Mucosa of gallbladder (tissue), 1 donor: ENCODE measurements at places on chromosomes 2 and 18.

DNA sequence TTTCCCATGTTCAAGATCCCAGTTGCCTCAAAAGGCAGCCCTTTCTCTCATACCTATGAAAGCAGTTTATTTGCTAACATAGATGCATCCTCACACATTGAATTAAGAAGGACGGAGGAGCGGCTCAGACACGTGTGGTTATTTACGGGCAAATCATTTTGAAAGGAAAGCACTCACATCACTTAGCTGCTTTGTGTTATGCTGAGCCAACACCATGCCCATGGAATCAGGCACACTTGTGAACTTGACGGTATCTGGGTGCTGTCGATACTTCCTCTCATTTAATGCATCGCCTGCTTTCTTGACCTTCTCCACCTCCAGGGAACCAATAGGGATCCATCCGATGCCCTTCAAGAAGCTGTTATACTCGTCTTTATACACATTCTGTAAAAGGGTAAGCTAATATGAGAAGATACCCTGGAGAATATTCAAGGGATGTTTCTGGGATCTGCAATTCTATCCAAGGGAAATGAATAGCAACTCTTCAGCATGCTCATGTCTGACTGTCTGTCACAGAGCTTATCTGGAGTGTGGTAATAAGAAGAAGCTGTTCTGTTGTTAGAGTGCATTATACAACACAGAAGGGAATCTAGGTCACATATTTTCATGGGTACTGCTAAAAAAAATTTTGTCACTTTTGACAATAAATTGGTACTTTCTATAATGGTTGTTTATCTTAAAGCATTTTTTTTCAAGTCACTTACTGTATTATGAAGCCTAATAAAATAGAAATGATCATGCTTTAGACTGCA, 63.3 kb downstream of the NEB start:
- no peak for DNase-seq

DNA sequence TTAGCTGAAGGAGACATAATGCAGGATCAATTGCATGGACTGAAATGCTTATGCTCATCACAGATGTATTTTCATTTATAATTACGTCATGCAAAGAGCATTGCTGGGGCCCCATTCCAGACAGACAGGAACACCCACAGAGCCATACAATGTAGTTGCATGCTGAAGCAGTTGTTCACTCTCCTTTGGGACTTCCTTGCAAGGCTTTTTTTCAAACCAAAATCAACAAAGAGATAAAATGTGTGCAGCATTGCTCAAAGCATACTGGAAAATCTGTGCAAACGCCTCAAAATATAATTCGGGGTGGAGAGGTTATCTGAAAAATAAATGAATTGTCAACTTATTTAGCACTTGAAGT, 463.2 kb downstream of the CDH2 start:
- DNase-seq: no peak

DNA sequence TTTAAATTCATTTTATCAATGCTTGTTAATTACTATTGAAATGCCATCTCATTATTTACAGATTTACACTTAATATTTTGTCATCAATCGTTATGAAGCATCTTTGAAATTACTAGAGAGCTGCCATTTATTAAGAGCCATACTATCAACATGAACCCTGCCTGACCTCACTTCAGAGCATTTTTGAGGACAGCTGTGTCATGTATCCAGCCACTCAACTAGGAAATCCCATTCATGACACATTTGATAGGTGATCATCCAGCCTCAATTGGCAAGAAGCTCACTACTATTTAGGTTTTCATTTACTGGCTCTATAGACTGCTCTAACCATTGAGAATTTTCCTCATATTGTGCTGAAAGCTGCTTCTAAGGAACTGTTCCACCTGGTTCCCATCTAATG, 40.6 kb upstream of the TLK1 start:
- no peak for DNase-seq

- DNase-seq: no peak
Measured at GRCh38 chr2:164922134-164922533, 33.2 kb downstream of the SLC38A11 start.

GRCh38 chr2:199756743-199757142, 94.2 kb downstream of the FTCDNL1 start:
- DNase-seq: no peak

DNA sequence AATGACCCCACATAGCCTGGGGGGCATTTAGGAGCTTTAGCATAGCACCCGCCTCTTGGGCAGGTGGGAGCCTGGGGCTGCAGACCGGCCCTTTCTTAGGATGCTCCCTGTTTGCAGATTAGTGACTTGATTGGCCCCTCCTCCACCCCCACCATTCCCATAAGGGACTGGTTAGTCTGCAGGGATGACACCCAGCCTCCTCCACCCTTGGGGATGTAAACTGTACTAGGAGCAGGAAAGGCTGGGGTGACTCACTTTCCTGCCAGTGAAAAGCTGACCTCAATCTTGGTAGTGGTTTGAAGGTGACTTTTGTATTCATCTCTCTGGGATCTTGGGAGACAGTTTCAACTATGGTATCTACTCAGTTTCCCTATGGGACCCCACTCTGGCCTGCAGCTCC, 24.2 kb downstream of the CTIF start:
- DNase-seq: no peak

DNA sequence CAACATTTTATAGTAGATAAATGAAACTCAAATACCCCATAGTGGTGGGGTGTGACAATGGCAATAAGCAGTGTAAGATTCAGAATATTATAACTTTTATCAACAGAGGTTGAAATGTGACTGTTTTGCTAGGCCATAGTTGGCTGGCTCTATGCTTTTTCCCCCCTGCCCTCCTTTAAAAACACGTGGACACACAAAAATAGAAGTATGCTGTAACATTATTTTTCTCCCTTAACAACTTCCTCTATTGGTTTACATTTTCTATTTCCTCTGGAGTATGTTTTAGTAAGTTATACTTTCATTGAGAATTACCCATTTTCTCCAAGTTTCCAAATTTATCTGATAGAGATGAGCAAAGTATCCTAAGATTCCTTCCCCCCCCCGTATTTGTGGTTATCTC, 31.1 kb downstream of the NDUFAF7 start:
- no peak for DNase-seq

GRCh38 chr2:218679119-218679518, 7.2 kb downstream of the STK36 start:
- DNase-seq: no peak

DNA sequence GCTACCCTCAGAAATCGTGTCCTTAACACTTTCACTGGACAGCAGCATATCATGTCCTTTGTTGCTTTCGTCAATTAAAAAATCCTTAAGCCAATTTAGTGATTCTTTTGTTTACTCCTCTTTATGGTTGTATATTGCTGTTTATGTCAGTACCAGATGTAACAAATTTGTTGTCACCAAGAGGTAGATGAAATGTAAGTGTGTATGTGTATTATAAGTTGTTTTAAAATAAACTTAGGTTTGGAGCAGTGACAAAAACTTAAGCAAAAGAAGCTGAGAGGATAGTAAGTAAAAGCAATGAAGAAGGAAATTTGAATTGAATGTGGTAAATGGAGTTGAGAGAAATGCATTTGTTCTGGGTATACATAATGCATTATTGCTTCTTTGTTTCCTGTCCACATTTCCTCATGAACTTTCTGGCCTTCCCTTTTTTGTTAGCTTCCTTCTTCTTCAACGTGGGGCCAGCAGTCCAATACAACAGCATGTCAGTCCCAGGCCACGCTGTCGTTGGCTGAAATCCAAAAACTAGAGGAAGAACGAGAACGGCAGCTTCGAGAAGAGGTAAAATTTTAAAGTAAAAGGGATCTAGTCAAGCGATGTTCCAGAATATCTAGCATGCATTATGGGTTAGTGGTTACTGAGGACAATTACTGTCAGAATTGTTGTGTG, 30.5 kb upstream of the SNORC start:
- DNase-seq: peak; percentile 57

- DNase-seq: no peak
Measured at GRCh38 chr2:239160226-239161143, 240.3 kb downstream of the HDAC4 start.

- DNase-seq: peak; percentile 22
Measured at GRCh38 chr2:163348857-163349380, 386.9 kb downstream of the FIGN start.

- no peak for DNase-seq
Measured at GRCh38 chr18:50839996-50840395, 20.2 kb upstream of the MRO start.

- DNase-seq: no peak
Measured at GRCh38 chr2:166862468-166863132, 25.7 kb upstream of the XIRP2 start.

DNA sequence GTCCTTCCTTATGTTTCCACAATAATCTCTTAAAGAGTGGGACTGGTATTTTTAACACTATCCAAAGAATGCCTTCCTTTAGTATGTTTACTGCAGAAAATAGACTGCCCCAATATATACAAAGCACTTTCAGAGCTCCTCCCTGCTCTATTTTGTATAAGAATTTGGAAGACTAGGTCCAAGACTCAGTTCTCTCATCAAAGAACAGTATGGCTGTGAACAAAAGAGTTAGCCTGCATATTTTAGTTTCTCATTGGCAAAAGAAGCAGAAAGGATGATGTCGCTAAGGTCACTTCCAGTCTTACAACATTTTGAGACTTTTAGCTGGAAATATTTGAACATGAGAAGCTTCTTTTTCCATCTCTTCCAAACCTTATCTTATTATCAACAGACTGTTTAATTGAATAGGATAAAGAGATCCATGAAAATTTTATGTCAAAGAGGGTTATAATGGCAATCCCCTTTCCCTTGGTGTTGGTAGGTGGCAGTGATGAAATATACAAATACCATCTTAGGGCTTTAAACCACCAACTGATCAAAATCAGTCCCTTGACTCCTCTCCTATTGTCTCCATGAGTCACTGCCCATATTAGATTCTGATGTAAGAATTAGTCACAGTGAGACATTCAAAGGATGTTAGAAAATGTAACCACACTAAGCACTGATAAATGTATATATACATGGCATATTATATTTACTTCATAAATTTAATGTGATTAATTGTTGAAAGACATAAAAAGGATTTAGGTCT, 266.9 kb upstream of the DSEL start:
- no peak for DNase-seq

DNA sequence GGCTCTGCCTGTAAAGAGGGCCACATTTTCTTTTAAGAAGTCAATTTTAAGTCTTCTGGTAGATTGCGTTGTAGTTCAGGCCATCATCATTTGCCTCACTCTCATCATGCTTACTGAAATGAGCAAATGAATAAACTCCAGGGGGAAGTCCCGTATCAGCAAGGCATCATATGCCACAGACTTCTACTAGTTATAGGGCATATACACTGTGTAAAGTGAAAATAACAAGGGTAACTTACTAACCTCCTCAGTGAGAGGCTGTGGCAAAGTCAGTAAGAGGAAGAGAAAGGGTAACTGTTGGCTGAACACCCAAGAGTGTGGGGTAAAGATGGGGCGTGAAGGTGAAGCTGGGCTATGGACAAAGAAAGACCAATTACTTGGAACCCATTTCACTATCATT, 456.2 kb downstream of the SPAG16 start:
- no peak for DNase-seq

DNA sequence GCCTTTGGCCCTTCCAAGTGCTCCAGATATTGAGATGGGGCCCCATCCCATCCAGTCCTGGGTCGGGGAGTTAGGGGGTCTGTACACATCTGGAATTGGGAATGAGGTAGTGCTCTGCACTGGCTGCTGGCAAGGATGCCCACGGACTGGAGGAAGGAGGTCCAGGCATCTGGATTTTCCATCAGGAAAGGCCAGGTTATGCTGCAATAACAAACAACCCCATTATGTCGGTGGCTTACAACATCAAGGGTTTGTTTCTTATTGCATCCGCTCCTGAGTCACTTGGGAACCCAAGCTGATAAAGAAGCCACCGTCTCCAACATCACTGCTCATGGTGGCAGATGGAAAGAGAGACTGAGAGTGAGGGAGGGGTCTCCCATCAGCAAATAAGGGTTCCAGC, 229.9 kb downstream of the TFCP2L1 start:
- DNase-seq: no peak

- DNase-seq: no peak
Measured at GRCh38 chr2:159093497-159093896, 125.1 kb downstream of the TANC1 start.

GRCh38 chr2:146385031-146385430, 1459.8 kb upstream of the ACVR2A start:
- DNase-seq: no peak

- DNase-seq: no peak
Measured at GRCh38 chr2:168155046-168155445, 92.3 kb downstream of the STK39 start.

GRCh38 chr2:179613701-179614100, 247.7 kb downstream of the ZNF385B start:
- DNase-seq: no peak

- DNase-seq: no peak
Measured at GRCh38 chr18:69400976-69401225, 213 bp downstream of the DOK6 start.

GRCh38 chr2:178287652-178288344, 93.5 kb downstream of the OSBPL6 start:
- no peak for DNase-seq

DNA sequence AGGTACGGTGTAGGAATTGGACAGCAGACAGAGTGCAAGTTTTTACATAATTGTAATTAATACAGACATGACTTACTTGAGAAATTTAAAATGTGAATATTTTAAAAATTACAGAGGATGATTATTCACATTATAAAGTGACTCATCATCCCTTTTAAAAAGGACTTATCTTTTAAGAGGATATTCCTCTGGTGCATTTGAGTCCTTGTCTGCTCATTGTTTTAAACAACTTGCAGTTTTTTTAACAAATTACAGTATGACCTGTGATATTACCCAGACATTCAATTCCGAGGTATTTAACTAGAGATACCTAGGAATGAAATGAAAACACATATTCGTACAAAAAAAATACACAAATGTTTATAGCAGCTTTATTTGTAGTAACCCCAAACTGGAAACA, 38.0 kb downstream of the SPTBN1 start:
- no peak for DNase-seq

GRCh38 chr2:72292433-72292832, 144.8 kb upstream of the CYP26B1 start:
- DNase-seq: no peak

DNA sequence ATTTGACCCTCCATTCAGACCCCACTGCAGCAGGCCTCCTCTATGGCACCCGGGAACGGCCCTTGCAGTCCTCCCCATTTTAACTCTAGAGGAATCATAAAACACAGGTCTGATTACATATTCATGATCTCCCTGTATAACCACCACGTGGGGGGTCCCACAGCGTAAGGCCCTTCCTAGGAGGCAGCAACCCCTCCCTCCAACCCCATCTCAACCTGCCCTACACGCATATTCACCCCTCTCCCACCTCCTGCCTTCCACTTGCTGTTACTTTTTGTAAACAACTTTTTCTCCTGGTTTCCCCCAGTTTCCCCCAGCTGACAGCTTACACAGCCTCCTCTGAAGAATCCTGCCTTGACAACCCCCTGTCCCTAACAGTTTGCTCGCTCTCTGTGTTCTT, 85.1 kb upstream of the FOXI3 start:
- no peak for DNase-seq

DNA sequence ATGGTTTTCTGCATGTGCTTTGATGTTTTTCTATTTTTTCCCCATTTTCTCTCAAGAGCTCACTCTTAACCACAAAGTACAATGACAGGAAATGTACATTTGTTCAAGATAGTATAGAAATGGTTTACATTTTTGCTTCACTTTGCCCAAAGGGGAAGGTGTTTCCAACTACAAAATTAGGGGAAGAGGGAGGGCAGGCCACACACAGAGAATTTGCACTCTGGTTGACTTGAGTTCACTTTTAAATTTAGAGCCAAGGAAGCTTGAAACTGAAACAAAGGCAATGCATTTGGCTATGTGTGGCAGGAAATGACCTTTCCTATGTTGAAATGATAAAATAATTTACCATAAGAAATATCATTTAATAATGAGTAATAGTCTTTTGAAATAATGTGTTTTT, 19.1 kb upstream of the VIT start:
- DNase-seq: no peak
